ENCODE measurements at places on chromosomes 4 and X.

GRCh38 chr4:145679991-145680455 is at the start of gene C4orf51:
Gene C4orf51 (plus strand): TSS chr4:145680146. CDS start chr4:145680204, 58 bp downstream.
- no peak for DNase-seq

DNA sequence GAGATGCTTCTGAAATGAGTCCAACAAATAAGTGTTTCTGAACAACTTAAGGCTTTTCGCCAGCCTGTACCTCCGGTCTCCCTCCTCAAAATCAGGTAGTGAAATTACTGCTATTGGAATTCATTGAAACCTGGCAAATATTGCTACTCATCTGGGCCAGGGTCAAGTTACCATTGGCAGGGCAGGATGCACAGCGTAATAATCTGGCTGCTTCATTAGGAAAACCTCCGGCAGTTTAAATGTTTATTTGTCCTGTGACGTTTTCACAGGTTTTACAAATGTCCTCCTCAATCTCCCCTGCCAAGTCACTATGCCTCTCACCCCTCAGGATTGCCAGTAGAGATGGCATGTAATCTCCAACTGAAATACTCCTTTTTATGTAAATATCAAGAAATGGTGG is 92.6 kb upstream of the KDR start:
- no peak for DNase-seq

GRCh38 chr4:37652747-37653527 is 33.2 kb downstream of the RELL1 start:
- no peak for DNase-seq

DNA sequence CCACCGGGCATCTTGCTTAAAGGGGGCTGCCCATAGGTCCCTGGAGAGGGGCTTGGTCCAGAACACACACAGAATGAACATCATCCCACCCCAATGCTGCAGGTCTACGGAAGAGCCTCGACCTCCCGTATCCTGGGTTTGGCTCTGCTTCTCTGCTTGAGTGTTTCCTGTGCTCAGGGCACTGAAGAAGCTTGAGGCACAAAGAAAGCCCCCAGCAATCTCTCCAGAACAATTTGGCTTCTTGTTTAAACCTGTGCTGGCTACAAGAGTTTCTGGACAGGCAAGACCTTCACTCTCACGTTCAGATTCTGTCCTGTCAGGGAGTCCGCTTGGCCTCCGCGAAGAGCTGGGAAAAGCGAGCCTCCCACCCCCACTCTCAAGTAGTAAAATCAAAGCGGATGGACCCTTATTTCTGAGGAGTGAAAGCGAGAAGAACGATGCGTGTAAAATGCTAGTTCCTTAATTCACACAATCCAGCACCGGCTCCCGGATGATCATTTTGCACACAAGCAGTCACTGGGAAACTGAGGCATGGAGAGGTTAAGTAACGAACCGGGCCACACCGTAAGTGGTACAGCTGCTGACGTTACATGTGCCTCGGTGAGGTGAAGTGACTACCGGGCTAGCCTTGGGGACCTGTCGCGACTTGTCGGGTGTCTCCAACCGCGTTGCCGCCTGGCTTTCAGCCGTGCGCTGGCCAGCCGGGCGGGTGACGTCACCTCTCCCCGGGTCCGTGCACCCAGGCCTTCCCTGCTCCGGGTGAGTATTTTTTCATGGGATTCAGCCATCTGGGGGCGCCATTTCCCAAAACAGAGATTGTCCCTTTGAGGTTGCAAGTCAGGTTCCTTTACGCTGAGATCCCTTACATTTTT is 3.1 kb upstream of the SFRP2 start:
- no peak for DNase-seq

GRCh38 chr4:160406263-160406825 is 1303.5 kb downstream of the RAPGEF2 start:
- no peak for DNase-seq
